ENCODE measurements at places on chromosomes 5 and 9.

DNA sequence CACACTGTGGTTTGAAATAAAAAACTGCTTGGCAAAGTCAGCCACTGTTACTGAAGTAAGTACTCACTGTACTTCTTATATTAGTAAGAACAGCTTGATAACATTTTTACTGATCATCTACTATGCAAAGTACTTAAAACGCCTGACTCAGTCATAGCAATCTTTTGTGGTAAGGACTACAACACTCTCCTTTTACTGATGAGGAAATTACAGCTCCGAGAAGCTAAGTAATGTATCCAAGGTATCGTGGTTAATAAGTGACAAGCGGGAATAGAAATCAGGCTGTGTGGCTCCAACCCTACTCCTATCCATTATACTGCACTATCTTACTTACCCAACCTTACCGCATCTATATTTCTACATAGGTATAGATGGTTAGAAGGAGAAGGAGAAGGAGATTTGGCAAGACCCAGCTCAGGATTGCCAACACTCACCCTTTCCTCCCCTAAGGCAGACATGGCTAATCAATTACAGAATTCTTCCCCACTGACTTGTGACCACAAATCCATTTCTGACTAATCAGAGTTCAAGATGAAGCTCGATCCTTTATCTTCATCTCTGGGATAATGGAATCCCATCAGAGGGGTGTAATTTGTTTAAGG lies 281.4 kb downstream of the SPOCK1 start:
- no peak for DNase-seq

DNA sequence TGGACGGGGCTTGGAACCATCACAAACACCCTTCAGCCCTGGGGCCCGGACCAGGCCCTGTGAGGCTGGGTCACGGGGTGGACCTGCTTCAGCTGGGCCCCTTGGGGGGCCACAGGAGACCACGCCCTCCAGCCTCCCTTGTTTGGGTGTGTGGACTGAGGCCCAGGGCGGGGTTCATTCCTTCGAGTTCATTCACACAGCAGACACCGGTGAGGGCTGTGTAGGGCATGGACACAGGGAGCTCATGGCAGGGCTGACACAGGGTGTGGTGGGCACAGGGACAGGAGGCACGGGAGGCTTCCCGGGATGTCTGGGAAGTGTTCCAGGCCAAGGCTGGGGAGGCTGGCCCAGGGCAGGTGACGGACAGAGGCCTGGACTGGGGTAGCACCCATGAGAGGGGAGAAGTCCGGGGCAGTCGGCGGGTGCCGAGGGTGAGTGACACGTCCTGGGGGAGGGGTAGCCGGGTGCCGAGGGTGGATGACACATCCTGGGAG lies 8.9 kb downstream of the DNLZ start:
- DNase-seq, result no peak

DNA sequence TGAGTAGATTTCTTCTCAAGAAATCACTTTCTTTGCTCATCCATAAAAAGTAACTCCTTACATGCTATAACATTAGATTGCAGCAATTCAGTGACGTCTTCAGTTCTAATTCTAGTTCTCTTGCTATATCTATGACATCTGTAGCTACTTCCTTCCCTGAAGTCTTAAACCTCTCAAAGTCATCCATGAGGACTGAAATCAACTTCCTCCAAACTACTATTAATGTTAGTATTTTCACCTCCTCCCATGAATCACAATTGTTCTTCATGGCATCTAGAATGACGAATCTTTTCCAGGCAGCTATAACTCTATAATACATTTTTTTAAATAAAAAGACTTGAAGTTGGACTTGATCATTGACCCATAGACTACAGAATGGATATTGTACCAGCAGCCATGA lies 46.2 kb upstream of the PRRC1 start:
- no peak for DNase-seq

GRCh38 chr5:109899163-109899535 lies 209.4 kb downstream of the MAN2A1 start:
- DNase-seq, result no peak

GRCh38 chr5:55377810-55378209 lies 70.0 kb downstream of the MTREX start:
- no peak for DNase-seq

- DNase-seq, result no peak
These were observed 288.2 kb downstream of the ACTL7B start for GRCh38 chr9:108567571-108567970.

GRCh38 chr9:86082870-86083269 lies 16.5 kb downstream of the GOLM1 start:
- DNase-seq, result no peak

- DNase-seq, result no peak
These were observed 145.3 kb downstream of the MLLT3 start for GRCh38 chr9:20476912-20477521.

GRCh38 chr5:37776826-37777225 lies 63.0 kb downstream of the GDNF start:
- DNase-seq, result no peak

GRCh38 chr9:127758843-127759242 lies 19.6 kb downstream of the SH2D3C start:
- DNase-seq, result no peak

DNA sequence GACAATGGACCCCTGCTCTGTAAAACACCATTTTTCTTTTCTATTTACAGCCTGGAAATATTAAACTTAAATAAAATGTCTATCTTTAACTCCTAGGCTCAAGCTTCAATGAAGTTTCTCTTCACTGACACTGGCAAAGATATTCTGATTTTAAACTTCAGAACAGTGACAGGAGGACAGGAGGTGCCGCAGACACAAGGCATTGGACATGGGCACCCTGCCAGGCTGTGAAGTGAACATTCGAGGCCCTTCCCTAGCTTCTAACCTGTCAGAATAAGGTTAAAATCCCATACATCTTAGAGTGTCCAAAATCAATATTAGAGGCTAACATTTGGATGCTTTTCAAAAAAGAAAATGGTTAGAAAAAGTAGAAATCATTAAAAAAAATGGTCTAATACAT lies 9.2 kb downstream of the SEMA5A start:
- no peak for DNase-seq

DNA sequence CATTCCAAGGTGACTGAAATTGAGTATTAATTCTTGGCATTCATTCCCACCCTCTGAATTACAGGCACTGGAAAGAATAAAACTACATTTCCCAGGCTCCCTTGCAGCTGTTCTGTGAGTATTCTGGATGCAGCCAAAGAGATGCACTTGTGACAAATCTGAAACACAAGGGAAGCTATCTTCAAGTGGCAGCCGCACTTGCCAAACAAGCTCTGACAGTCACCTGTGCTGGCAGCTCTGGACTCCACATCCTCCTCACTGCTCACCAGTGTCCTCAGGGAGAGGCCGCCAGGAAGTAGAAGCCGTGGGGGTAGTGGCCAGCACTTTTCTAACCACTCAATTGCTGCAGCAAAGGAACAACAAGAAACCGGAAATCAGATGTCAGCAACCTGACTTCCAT lies 275.0 kb downstream of the NR2F1-AS1 start:
- DNase-seq, result no peak

GRCh38 chr5:141135718-141136266 lies 786 bp downstream of the PCDHB5 start:
- DNase-seq, result no peak

DNA sequence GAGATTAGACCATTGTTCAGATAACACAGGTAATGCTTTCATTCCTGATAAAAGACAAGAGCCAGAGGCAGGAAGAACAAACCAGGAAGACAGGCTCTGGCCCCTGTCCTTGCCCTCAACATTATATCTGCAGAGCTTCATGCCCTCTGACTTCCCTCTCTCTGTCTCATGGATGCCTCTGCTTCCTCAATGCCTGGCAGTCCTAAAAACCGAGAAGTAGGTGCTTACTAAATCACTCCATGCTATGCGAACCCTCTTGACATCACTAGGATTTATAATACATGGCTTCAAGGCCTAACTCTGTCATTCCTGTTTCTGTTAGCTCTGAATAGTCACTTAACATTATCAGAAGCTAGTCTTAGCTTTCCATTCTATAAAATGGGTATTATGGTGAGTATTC lies 117.8 kb downstream of the TLR4 start:
- DNase-seq, result no peak

DNA sequence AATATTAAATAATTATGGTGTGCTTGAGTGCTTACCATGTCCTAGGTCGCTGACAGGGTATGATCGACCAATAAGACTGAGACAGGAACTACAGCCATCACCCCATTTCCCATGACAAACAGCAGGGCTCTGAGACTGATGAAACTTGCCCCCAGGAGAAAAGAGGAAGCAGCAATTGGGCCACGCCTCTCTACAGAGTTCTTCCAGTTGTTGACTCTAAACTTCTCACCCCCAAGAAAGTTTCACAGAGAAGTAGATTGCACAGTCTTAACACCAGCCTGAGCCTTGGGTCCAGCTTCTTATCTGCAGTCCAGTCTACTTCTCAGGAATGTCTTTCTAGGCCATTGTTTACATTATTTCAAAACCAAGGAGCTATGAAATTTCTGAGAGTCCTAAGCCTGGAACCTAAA lies 182.2 kb upstream of the ANKRD55 start:
- DNase-seq, result no peak

DNA sequence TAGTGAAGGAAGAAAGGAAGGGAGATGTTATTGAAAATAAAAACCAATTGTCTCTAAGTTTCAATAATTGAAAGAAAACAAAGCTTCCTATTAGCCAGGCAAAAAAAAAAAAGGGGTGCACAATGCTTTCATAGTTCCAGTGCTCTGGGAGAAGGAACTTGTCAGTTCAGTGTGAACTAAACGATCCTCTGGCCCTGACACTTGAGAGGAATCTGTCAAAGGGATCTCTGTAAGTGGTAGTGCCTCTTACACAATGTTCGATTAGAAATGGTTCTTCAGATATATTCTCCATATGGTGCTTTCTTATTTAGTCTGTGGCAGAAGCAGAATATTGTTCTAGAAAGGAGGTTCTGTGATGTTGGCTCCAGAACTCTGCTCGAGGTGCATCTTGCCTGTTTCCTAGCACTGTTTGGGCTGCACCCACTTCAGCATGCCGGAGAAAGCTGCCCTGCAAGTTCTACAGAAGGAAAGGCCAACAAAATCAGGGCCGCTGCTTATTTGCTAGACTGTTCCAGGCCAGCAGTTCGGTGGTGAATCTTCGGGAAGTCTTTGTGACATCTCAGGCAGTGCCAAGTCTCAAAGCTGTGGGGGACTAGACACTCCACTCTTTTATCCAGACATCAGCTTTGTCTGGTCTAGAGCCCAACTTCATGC lies 90.9 kb downstream of the PIK3R1 start:
- DNase-seq, result no peak

GRCh38 chr9:115642285-115642684 lies 511.3 kb upstream of the PAPPA start:
- DNase-seq, result no peak

GRCh38 chr9:77475641-77476473 lies 172.3 kb downstream of the GNA14 start:
- no peak for DNase-seq

GRCh38 chr5:113245427-113246225 lies 189.2 kb downstream of the TSSK1B start:
- DNase-seq, result no peak

DNA sequence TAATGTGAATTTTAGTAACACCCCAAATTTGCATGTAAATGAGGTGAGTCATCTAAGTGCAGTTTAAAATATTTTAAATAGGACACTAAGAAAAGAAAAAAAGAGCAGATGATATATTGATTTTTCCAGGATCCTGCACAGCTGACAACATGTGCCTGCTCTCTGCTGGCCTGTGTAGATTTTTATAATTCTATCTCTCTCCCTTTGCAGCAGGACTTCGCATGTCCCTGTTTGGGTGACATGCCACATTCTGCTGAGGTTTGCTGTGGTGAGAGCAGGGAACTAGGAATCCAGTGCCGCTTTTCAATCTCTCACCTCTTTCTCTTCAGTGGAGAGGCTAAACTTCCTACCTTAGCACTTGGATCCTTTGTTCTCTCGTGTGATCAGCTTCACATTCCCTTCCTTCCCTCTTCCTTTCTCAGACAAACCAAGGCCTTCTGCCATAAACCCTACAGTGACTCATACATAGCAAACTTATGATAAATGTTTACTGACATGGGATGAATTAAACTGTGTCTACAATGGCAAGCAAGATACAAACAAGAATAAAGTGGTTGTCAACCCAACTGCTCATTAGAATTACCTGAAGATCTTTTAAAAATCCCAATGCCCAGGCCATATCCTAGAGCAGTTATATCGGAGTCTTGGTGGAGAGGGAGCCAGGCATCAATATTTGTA lies 198.8 kb upstream of the EFNA5 start:
- DNase-seq, result no peak

GRCh38 chr9:115524453-115525059 lies 406.6 kb upstream of the TNC start:
- no peak for DNase-seq

DNA sequence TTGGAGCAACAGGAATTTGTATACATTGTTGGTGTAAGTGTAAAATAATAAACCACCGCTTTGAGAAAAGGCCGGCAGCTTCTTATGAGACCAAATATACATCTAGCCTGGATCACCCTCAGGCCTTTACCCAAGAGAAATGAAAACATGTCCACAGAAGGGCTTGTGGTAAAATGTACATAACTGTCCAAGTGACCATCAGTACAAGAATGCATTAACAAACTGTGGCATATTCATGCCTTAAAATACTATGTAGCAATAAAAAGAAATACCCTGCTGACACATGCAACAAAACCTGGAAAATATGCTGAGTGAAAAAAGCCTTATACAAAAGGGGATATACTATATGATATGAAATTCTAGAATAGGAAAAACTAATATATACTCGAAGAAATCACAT lies 311.9 kb upstream of the TRPC7 start:
- DNase-seq, result no peak

- DNase-seq, result no peak
These were observed 6.5 kb downstream of the FAM240B start for GRCh38 chr9:38713426-38713825.

DNA sequence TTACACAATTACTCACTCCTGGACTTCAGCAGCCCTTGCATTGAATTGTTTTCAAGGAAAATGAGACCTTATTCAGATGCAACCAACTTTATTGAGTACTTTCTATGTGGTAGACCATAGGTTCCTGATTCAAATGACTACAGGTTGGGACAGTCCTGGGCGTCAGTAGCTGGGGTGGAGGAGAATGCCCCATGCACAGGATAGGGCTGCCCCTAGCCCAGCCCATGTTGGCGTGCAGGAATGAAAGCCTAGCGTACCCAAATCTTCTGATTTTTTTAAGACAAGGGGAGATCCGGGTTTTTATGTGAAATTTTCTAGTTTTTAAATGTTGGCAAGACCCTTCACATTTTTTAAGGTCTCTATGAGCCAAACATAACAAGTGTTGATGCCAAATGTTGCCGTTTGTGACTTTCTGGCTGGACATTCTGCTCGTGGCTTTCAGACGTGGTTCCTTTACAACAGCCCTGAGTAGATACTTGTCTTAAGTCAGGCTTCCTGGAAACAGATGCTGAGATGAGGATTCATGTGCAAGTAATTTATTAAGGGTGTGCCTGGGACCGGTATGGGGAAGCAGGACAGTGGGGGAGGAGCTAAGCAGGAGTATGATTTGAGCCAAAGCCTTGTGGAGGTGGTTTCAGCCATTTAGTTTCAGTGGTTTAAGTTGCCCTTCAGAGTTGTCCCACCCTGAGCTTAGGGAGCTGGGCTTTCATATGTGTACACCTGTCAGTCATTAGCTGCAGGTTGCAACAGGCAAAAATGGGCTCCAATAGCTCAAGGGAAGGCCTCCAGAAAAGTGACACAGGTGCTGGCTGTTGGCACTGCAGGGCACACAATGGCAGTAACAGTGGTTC lies 154.1 kb downstream of the NTRK2 start:
- no peak for DNase-seq
